ENCODE measurements at places on chromosomes 3 and 15. TPM values are rescaled to one million over a fixed set of nuclear protein-coding genes. Genes with fewer than 3 reads are reported as not detected.

- no peak for DNase-seq
Observed at GRCh38 chr15:60003243-60004008, 685 bp upstream of the FOXB1 start.

GRCh38 chr3:180881065-180881801 is 31.2 kb upstream of the FXR1 start:
- no peak for DNase-seq

- no peak for DNase-seq
Observed at GRCh38 chr3:93994056-93994455, 14.1 kb downstream of the ARL13B start.

DNA sequence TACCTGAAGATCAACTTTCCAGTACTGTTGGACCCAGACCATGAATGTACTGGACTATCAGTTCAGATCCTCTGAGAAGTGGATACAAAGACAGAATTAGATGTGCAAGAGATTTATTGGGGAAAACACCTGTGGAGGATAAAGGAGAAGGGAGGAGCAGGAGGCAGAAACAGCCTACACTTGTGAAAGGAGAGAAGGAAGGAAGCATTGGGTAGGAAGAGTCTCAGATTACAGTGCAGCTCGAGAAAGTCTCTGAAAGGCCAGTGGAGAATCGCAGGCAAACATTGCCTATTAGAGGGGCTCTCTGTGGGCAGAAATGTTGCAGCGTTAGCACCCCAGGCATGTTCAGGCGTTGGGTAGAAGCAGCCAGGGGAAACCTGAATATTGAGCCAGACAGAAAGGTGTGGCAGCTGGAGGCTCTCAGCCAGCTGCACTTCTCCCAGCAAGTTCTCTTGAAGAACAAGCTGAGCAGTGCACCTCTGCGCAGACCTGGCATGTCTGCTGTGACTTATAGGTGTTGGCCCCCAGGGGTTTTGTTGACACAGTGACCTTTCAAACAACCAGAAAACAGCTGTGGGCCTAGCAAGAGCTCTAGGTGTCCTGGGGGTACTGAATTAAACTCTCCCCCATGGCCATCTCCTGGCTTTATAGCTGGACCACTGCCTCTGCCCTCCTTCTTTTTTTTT is 7.0 kb downstream of the CHST14 start:
- DNase-seq, result no peak

- DNase-seq, result no peak
Observed at GRCh38 chr15:90345857-90346256, 6.2 kb upstream of the ZNF774 start.

- no peak for DNase-seq
Observed at GRCh38 chr15:82572311-82572710, 32.1 kb upstream of the RPS17 start.

DNA sequence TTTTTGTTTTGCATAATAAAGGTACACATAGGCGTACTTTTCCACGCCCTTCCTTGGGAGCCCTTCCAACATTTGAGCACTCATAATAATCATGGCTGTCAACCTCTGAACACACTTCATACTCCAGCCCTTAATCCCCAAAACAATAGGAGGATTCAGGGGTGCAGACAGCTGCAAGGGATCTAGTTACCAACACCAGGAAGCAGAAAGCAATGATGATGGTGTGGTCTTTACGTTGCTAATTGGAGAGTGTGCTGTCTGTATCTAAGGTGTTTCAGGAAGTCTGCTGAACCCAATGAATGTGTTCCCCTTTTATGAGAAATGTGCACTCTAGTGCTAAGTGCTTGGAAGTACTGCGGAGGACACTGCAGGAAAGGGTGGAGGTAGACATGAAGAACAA is 60.3 kb upstream of the PDZRN3 start:
- DNase-seq, result peak; percentile 19

- no peak for DNase-seq
Observed at GRCh38 chr3:66819993-66820501, 178.1 kb upstream of the KBTBD8 start.

- DNase-seq, result no peak
Observed at GRCh38 chr15:69537901-69538300, 85.3 kb downstream of the RPLP1 start.

COL6A5 gene
- not detected for total RNA-seq

NOX5 gene
- total RNA-seq, result 0.13 TPM

LIPH gene
- 165 TPM for total RNA-seq
